ENCODE measurements at places on chromosomes 3 and 15.

DNA sequence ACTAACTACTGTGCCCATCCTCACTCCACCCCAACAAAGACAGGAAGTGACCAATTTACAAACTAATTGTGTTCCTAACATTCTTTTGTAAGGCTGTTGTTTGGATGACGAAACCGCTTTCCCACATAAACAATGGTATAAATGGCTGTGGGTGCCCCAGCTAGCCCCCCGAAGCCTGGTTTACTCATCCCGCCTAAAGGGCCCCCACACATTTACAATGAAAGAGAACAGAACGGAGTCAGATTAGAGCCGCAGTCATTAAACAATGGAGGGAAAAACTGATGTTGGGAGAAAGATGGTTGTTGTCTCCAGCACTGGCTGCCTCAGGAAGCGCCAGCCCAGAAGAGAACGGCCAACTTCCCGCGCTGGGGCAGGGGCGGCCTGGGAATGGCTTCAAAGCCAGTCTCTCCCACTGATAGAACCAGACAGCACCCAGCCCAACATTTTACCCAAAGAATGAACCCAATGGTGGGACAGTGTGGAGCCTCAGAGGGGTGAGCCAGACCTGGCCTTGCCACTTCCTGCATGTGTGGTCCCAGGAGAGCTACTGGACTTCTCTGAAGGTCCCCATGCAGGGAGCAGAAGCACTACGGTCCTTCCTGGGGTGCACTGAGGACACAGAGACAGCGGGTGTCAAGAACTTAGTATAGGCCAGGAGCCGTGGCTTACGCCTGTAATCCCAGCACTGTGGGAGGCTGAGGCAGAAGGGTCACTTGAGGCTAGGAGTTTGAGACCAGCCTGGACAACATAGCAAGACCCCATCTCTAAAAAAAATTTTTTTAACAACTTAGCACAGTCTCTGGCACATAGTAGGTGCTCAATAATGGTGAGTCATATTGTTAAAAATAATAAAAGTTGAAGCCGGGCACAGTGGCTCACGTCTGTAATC is 75.8 kb upstream of the GATA2 start:
- no peak for DNase-seq

GRCh38 chr3:4984511-4984864 is 5.3 kb downstream of the BHLHE40 start:
- no peak for DNase-seq

DNA sequence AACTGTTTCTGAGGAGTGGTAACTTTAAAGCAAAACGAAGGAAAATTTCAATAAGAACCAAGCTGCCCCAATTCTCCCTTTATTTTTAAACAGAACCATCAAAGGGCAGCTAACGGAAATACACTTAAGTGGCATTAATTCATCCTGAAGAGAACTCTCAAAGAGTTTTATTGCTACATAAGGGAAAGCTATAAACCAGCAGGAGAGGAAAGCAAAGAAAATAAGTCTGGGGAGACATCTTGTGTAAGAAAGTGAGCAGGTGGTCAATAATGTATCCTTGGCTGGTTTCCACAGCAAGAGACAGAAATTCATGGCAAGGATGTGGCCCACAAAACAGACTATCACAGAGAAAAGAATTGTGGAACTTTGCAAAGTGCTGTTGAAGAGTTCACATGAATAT is 40.0 kb upstream of the CMSS1 start:
- DNase-seq: no peak

DNA sequence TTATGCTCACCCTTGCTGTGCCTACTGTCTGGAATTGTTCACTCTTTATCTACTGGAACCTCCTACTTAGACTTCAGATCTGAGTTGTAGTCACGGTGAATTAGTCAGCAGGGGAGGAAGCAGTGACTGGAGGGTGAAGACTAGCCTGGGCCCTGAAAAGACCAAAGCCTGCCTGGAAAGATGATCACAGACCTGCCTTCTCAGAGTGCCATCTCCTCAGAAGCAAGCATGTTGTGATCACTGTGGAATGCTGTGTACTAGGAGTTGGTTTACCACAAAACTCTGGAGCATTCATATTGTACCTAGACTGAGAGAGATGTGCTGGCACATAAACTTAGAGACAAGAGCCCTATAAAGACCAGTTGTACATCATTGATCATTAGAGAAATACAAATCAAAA is 100.7 kb upstream of the SCN10A start:
- DNase-seq: no peak

DNA sequence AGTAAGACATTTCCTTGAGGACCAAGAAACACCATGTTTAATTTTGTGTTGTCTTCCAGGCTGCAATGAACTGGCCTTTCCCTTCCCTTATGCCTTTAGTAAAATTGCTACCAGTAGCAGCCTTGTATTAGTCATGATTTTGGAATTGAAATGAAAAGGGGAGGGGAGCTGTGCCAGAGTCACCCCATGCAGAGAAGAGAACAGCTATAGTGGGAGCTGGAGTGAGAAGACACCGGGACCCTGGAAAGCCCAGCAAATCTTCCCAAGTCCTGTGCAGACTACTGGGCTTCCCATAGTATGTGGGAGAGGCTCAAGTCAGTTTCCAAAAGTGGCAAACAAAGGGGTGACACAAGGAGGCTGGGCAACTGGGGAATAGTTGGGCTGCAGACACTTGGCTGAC is 178.5 kb downstream of the NR1D2 start:
- DNase-seq: no peak

DNA sequence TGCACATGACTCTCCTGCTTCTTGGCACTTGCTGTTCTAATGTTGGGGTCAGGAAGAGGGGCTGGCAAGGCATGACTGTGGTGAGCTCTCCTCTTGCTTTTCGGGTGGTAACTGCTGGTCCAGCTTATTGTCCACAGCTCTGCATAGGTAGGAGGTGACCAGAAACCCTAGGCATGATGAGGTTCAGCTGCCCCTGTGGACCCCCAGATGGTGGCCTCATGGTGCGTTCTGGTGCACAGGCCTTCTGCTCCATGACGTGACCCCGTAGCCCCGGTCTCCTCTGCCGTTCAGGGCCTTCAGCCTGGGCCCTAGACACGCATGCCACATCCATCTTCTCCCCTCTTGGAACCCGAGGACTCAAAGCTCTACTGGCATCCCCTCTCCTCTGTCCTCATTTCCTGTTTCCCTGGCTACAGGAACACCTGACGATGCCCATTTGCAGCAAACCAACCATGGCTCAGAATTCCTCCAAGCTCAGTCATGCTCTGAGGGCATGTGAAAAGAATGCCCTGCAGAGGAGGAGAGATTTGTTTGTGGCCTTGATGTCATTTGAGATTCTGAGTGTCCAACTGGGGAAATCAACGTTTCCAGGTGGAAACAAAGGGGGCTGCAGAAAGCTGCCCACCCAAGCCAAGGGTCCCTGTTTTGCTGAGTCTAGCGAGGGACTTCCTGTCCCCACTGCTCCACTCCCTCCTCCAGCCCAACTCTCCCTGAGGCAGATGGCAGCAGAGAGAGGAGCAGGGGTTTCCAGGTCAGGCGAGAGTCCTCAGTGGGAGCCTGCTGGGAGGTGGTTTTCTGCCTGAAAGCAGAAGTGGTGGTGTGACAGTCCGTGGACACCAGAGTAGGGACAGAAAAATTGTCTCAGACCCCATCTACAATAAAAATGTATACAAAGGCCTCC is 198.7 kb upstream of the LYSMD4 start:
- DNase-seq: no peak

- no peak for DNase-seq
Measured at GRCh38 chr3:40099871-40100270, 209.6 kb upstream of the EIF1B start.

DNA sequence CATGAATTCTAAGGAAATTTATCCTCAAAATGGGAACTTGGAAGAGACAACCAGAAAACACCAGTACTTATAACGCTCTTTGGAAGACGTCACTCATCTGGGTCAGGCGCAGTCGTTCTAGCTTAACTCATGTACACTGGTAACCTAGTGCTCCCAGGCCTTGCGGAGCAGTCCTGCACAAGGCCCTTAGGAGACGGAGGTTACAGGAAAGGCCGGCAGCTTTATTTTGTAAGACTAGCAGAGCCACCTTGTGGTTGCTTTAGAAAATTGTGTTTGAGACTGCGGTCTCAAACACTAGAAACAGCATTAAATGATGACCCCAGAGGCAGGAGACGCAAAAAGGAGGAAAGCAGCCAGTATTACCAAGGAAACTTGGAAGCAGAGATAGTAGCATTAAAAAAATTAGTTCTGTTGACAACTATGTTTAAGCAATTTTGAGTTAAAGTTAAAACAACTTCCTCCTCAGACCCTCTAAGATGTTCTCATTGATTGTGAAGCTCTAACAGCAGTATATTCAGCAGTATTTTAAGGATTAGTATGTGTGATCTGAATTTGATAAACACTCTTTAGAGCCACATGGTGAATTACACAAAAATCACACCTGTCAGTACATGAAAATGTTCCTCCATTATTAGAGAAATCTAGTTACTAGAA is 141.9 kb upstream of the C2CD4B start:
- peak; percentile 22 for DNase-seq

DNA sequence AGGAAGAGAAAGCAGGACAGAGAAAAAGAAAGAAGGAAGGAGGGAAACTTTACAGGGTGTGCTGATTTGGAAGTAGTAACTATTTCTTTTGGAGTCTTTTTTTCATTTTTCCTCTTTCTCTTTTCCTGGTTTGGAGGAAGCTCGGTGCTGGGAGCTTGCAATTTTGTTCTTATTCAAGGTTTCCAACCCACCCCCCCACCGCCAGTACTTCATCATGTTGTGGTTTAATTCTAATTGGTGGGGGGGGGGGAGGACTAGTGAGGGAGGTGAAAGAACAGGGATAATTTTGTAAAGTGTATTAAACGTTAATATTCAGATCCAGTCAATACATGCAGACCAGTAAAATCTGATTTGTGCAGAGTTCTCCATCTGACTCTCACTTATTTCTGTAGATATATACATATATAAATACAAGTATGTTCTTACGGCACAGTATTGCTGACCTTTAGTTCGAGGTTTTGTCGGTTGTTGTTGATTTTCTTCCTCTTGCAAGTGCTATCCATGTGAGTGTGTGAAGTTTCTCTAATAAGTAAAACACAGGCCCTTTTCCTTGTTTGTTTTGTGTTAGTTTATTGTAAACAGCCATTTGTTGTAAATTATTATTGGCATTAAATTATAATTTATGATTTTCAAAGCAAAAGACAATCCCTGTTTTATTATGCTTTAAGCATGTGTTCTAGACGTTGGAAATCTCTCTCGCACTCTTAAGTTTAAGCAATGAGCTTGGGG is 9.3 kb downstream of the NR2F2 start:
- no peak for DNase-seq

DNA sequence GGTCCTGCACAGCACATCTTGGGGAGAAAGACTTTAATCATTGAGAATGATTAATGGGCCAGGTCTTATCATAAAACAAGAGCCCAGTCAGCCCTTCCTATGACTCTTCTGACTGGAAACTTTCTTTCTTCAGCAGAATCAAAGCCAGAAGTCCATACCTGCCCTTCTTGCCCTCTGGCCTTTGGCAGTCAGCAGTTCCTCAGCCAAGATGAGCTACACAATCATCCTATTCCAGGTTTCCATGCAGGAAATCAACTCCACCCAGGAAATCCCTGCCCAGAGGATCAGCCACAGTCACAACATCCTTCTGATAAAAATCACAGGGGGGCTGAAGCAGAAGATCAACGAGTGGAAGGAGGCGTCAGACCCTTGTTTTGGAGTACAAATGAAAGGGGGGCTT is 26.9 kb downstream of the ZNF589 start:
- DNase-seq: no peak

- no peak for DNase-seq
Measured at GRCh38 chr3:153291059-153291685, 129.1 kb downstream of the RAP2B start.

GRCh38 chr15:83626171-83626802 is 27.6 kb upstream of the ADAMTSL3 start:
- DNase-seq: no peak

DNA sequence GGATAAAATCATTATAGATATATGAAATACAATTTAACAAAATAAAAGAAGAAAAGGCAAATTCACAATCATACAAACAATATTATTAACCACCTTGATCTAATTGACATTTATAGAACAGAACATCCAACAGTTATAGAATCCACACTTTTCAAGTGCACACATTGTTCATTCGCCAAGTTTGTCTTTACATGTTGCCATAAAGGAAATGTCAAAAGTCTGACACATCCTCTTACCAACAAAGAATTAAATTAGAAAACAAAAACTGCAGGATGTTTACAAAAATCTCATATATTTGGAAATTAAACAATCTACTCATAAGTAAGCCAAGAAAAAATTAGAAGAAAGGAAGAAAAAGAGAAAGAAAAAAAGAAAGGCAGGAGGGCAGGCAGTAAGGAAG is 909.2 kb upstream of the EPHA6 start:
- DNase-seq: no peak

- DNase-seq: no peak
Measured at GRCh38 chr3:34107669-34108068, 309.2 kb downstream of the PDCD6IP start.

DNA sequence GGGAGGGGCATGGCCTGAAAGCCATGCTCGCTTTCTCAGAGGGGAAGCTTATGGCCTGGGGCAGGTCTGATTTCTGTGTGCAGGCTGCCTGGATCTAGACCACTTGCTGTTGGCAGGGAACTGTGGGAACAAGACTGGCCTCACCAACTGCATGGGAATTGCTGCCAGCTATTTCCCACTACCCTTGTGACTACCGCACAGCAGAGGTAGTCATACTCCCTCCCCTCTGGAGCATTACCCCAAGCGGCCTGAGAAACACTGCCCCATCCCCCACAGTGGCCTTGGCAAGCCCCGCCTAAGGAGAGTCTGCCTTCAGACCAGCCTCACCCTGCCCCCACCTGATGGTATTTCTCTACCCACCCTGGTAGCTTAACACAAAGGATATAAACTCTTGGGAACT is 199.4 kb upstream of the CADM2 start:
- no peak for DNase-seq

All from frontal cortex (tissue), 4 donors.